ENCODE measurements at places on chromosomes 3 and 15. TPM values are rescaled to one million over a fixed set of nuclear protein-coding genes. Genes with fewer than 3 reads are reported as not detected.
A peak's percentile ranks its signal among the peaks of the same experiment; 100 is the strongest.

DNA sequence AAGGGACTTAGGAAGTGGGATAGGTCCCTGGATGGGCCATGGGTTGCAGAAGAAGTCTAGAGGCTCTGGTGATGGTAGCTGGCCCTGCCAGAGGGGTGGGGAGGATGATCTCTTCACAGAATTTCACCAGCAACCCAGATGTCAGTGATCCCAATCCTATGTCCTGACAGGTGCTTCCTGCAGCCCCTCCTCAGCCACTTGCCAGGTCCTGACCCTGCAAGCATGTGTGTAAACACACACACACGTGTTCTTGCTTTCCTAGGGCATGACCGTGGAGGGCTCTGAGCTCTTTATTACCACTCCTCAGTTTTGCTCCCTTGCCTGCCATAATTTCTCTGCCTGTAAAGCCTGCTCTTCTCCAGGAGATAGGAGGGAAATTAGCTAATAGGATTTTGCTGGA lies 12.5 kb downstream of the TEX264 start:
- H3K27me3 ChIP-seq: no peaks in the 10 kb centered on the region
- H3K27ac ChIP-seq: peak overlapping the region; percentile 87
- no peak overlapping the region for H3K4me3 ChIP-seq
- H3K36me3 ChIP-seq: peaks cover 43% of the 10 kb centered on the region

- no peak overlapping the region for H3K27ac ChIP-seq
- no peak overlapping the region for H3K4me3 ChIP-seq
- H3K27me3 ChIP-seq: no peaks in the 10 kb centered on the region
- DNase-seq: no peak
- no peaks in the 10 kb centered on the region for H3K4me1 ChIP-seq
- no peaks in the 10 kb centered on the region for H3K36me3 ChIP-seq
Observed at GRCh38 chr15:77521206-77521605, 100.5 kb downstream of the HMG20A start.

DNA sequence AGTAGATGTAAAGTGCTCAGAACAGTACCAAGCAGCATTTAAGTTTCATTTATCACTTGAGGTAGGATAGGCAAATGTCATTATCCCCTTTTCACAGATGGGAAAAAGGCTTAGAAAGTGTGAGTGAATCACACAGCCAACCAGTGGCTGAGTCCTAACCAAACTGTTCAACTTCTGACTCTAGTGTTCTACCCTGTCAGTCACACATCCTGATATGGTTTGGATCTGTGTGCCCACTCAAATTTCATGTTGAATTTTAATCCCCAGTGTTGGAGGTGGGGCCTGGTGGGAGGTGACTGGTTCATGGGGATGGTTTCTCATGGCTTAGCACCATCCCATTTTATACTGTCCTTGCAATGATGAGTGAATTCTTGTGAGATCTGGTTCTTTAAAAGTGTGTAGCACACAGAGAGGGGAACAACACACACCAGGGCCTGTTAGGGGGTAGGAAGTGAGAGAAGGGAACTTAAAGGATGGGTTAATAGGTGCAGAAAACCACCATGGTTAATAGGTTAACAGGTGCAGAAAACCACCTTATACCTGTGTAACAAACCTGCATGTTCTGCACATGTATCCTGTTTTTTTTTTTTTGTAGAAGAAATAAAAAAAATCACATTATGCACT lies 304.7 kb downstream of the SUCLG2 start:
- no peak overlapping the region for H3K27ac ChIP-seq
- H3K36me3 ChIP-seq: no peaks in the 10 kb centered on the region
- H3K4me3 ChIP-seq: no peak overlapping the region
- H3K4me1 ChIP-seq: no peaks in the 10 kb centered on the region
- no peak for DNase-seq

DNA sequence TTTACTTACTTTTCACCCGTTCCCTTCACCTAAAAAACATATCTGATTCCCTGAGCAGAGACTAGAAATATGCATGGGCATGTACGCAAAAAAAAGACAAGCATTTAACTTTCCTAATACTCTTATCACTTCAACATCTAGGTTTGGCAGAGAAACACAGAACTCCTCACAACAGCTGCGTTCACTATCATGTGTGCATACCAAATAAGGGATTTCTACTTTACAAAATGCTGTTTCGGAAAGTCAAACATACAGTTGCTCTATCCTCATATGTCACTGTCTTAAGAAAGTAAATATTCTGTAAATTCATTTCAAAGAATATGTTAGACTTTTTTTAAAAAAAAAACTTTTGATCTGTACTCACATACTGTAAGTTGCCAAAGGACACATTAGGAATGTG lies 65.1 kb upstream of the CBLB start:
- no peak overlapping the region for H3K27ac ChIP-seq
- no peaks in the 10 kb centered on the region for H3K36me3 ChIP-seq
- no peak overlapping the region for H3K4me3 ChIP-seq
- H3K4me1 ChIP-seq: no peaks in the 10 kb centered on the region
- H3K27me3 ChIP-seq: no peaks in the 10 kb centered on the region

HIGD2B gene
- polyA plus RNA-seq: not detected

C3orf49 gene
- polyA plus RNA-seq: not detected
